ENCODE measurements at places on chromosomes 3 and 15. TPM values are rescaled to one million over a fixed set of nuclear protein-coding genes. Genes with fewer than 3 reads are reported as not detected.

- DNase-seq, result no peak
- no peaks in the 10 kb centered on the region for H3K36me3 ChIP-seq
- no peaks in the 10 kb centered on the region for H3K27me3 ChIP-seq
- H3K4me3 ChIP-seq, result no peak overlapping the region
- H3K27ac ChIP-seq, result no peak overlapping the region
- H3K4me1 ChIP-seq, result peaks cover 7% of the 10 kb centered on the region
Measured at GRCh38 chr3:23648996-23649395, 156.8 kb upstream of the UBE2E1 start.

GRCh38 chr3:52408466-52408865 lies 36.4 kb downstream of the SEMA3G start:
- H3K27ac ChIP-seq, result peak overlapping the region; percentile 85
- H3K4me1 ChIP-seq, result peaks cover 36% of the 10 kb centered on the region
- no peaks in the 10 kb centered on the region for H3K27me3 ChIP-seq
- H3K4me3 ChIP-seq, result peak overlapping the region; percentile 94
- no peak for DNase-seq

Gene SLC22A14
- not detected for total RNA-seq

GRCh38 chr15:85354461-85354860 lies 25.9 kb upstream of the AKAP13 start:
- H3K27ac ChIP-seq, result no peak overlapping the region
- DNase-seq, result no peak
- H3K36me3 ChIP-seq, result peaks cover 3% of the 10 kb centered on the region
- peaks cover 3% of the 10 kb centered on the region for H3K27me3 ChIP-seq

DNA sequence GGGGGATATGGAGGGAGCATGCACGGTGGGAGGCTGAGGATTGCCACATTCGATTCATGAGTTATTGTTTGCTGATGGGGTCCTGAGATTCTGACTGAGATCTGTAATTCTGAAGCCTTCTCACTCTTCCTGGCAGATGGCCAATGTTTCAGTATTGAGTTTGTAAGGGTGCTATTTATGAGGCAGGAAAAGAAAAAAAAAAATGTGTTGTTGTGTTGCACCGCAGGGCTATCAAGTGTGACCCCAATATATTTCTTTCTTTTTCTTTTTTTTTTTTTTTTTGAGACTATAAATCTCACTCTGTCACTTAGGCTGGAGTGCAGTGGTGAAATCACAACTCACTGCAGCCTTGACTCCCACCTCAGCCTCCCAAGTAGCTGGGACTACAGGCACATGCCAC lies 3.2 kb upstream of the SENP2 start:
- no peaks in the 10 kb centered on the region for H3K36me3 ChIP-seq
- DNase-seq, result no peak
- no peak overlapping the region for H3K4me3 ChIP-seq
- H3K27me3 ChIP-seq, result no peaks in the 10 kb centered on the region
- H3K27ac ChIP-seq, result no peak overlapping the region
